ENCODE measurements at places on chromosomes 2 and 18. TPM values are rescaled to one million over a fixed set of nuclear protein-coding genes. Genes with fewer than 3 reads are reported as not detected.

GRCh38 chr18:23387265-23387664, 65.8 kb upstream of the RIOK3 start:
- DNase-seq: no peak

DNA sequence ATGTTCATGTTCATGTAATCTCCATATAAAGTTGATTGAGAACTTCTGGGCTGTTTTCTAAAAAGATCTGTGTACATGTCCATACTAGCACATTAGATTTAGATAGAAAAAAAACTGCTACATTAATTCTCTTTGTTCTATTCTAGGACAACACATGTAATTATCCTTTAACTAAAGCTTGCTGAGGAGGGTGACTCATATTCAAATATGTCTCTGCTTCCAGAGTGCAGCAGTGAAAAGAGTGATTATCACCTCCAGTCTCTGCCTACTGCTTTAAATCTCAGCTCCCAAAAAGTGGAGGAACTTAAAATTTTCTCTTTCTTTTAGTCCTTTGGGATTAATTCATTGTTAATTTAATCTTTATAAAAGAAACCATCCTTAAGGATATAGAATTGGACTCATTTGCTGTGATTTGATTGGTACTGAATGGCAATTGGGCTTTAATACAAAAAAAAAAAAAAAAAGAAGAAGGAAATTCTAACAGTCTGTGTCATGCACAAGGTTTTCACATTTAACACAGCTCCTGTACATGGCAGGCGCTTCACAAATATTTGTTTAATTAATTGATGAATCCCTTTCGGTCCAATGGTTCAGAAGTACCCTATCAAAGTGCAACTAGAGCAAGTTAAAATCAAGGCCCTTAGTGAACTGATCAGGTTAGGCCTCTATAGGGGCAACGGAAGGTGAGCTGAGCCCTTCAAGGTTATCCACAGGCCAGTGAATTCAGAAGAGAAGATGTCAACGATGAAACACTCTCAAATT, 214.0 kb upstream of the KCNJ3 start:
- no peak for DNase-seq

DNA sequence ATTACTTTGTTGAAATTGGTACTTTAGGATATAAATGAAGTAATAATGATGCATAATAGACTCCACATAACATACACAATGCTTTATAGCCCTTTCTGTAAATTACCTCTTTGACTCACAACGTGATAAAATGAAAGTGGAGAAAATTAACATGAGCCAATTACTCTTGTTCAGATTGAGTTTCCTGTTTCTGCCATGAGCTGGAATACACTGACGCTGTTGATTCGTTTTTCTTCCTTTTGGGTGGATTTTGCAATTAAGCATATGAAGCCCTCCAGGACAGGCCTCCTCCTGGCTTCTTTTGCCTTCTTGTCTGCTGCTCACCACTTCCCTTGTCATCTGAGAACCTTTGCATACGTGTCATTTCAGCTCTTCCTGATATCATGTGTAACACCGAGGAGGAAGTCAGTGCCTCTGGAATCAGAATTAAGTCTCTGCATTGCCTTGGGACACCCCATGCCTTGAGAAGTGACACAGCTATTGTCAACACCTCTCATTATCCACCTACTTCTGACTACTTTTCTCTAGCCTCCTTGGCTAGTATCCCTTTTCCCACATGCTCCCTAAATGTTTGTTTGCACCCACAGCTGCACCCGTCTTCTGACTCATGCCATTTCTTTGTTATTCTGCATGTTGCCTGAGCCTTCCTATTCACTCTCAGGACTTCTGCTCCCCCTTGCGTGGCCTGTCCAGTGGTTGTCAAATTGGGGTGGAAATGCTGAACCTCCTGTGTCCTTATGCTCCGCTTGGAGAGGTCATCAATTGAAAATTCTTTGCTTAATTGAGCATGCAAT, 134.1 kb downstream of the FMNL2 start:
- no peak for DNase-seq

Gene AP1S3
- total RNA-seq: 6.6 TPM

Gene LAPTM4A
- 16.1 TPM for total RNA-seq

GRCh38 chr18:3010086-3010485, 2.9 kb downstream of the LPIN2 start:
- no peak for DNase-seq
